HepG2 (cell line): ENCODE measurements at places on chromosomes 1 and 21.

GRCh38 chr1:234253732-234254131 lies 119.5 kb upstream of the COA6 start:
- DNase-seq: no peak

- peak; percentile 81 for DNase-seq
Measured at GRCh38 chr1:151197863-151198253, 494 bp upstream of the PIP5K1A start.

- no peak for DNase-seq
Measured at GRCh38 chr21:28138272-28138671, 854.4 kb downstream of the LTN1 start.

DNA sequence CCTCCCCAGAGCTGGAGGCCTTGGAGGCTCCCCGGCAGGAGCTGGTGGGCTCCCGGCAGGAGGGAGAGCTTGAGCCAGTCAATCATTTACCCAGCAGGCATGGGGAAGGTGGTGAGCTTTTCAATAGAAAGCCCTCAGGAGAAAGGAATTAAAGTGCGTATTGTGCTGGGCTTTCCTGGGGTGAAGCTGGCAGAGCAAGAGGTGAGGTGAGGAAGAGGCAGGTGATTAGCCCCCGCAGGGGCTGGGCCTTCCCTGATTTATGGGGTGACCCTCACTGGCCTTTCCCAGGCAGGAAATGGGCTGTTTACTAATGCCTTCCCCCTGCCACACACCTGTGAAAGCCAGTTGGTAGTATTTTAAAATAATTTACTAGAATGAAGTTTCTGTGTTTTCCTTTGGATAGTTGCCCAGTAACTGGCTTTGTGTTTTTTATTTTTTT lies 25.8 kb downstream of the CLDN14 start:
- DNase-seq: no peak

DNA sequence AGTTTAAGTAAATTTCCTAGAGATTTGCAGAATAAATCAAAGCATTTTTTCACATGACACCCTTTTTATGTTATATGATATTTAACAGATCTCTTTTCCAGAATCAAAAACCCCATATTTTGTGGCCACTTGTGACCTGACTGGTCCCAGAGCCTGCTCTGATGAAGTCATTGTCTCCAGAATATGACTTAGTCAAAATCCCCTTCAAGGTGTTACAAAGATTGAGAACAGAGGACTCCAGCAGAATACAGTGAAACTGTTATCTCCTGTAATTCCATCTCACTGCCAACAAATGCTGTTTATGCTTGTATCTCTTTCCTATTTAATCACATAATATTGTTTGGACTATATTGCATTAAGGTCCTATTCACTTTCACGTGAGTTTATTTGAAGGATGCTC lies 25.6 kb downstream of the RGS1 start:
- no peak for DNase-seq

DNA sequence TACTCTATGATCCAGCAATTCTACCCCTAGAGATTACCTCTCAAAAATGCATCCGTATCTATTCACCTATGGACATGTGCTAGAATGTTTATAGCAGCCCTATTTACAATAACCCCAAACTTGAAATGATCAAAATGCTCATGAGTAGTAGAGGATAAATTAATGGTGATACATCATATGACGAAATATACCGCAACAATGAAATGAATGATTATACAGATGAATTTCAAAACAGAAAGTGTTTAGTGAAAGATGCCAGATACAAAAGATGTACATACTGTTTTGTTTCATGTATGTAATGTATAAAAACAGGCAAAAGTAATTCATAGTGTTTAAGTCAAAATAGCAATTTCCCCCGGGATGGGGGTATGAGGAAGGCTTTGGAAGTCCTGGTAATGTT lies 91.0 kb upstream of the CD55 start:
- DNase-seq: no peak

DNA sequence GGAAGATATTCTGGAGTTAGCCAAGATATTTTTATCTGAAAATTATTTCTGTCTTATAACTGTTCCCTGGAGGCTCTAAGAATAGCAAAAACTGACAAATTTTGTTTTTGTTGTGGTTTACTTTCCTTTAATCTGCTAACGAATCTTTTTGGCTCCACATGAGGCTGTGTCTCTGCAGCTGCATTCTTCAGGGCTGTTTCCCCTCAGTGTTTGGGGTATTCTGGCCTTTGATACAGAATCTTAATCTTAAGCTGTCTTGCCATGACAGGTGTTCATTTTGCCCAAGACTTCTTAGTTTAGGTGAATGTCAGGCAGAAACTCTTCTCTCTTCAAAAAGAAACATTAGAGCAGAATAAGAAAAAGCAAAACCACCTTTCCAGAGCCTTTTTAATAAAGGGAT lies 83.8 kb downstream of the GABPA start:
- DNase-seq: no peak

GRCh38 chr1:29736582-29737188 lies 500.4 kb downstream of the PTPRU start:
- DNase-seq: peak; percentile 20
